ENCODE measurements at places on chromosomes 3 and 15. TPM values are rescaled to one million over a fixed set of nuclear protein-coding genes. Genes with fewer than 3 reads are reported as not detected.

DNA sequence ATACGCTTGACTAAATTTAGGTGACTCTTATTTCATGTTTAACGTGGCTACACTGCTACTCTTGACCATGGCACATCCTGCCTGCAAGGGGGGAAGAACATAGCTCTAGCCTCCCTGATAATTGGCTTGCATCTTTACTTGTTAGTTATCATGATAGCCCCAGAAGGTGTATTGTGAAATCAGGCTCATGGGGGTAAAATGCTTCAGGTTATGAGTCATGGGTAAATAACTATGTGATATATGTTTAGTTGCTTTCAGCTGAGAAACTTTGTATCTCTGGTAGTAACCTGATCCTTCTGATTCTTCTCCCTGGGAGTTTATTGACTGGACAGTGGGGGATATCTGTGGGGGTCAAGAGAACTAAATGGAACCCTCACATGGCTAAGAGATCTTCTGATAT is 660.8 kb upstream of the UBE2E2 start:
- no peak overlapping the region for H3K27ac ChIP-seq
- no peaks in the 10 kb centered on the region for H3K4me1 ChIP-seq
- no peak for DNase-seq
- no peak overlapping the region for H3K4me3 ChIP-seq
- H3K36me3 ChIP-seq, result no peaks in the 10 kb centered on the region

The SLC28A1 gene
- not detected for total RNA-seq

The STRA6 gene
- total RNA-seq, result not detected

The NR2E3 gene
- total RNA-seq, result 0.35 TPM

The SUCNR1 gene
- 0.05 TPM for total RNA-seq
